ENCODE measurements at places on chromosomes 1 and 21.

DNA sequence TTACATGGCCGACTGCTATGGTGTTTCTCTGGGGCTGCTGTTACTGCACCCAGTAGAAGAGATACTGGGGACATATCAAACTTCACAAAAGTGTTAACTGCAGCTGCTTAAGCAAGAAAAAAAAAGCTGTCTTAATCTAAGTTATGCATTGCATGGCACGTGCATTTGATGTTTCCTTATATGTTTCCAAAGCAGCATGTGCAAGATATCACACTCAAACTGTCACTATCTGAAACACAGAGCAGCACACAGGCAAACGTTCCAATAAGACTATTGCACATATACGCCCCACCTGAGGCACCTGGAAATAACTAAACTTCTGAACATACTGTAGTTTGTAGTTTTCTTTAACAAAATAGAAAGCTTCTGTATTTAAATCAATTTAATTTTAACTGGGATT, 671.4 kb upstream of the ADGRL2 start:
- no peak for ATAC-seq
- H3K4me3 ChIP-seq: no peak overlapping the region
- H3K27ac ChIP-seq: no peak overlapping the region
- no peaks in the 10 kb centered on the region for H3K36me3 ChIP-seq
- no peaks in the 10 kb centered on the region for H3K27me3 ChIP-seq

- peaks cover 3% of the 10 kb centered on the region for H3K27me3 ChIP-seq
- H3K4me3 ChIP-seq: no peak overlapping the region
- no peak for ATAC-seq
- H3K36me3 ChIP-seq: no peaks in the 10 kb centered on the region
Observed at GRCh38 chr1:90786709-90787108, 69.6 kb upstream of the BARHL2 start.

GRCh38 chr1:98546319-98546718, 115.2 kb upstream of the SNX7 start:
- ATAC-seq: no peak
- no peaks in the 10 kb centered on the region for H3K4me1 ChIP-seq
- no peak overlapping the region for H3K4me3 ChIP-seq
- H3K36me3 ChIP-seq: no peaks in the 10 kb centered on the region
- H3K27ac ChIP-seq: no peak overlapping the region

GRCh38 chr1:50981741-50982140, 11.7 kb downstream of the CDKN2C start:
- H3K4me3 ChIP-seq: no peak overlapping the region
- H3K27ac ChIP-seq: no peak overlapping the region
- peaks cover 27% of the 10 kb centered on the region for H3K27me3 ChIP-seq
- H3K4me1 ChIP-seq: peaks cover 16% of the 10 kb centered on the region
- H3K36me3 ChIP-seq: no peaks in the 10 kb centered on the region
- no peak for ATAC-seq

- no peaks in the 10 kb centered on the region for H3K4me1 ChIP-seq
- no peak for ATAC-seq
- no peak overlapping the region for H3K27ac ChIP-seq
- H3K4me3 ChIP-seq: no peak overlapping the region
Observed at GRCh38 chr1:22517956-22518355, 45.3 kb upstream of the EPHA8 start.

All from stimulated activated memory B cell treated with anti-CD40 and anti-IgM and Interleukin-4, amounts not matched to agents 10 μg/mL and 1 μg/mL and 100 μg/mL, for 72 hours (primary cell).